ENCODE measurements at places on chromosomes 13 and 19.

GRCh38 chr13:74726206-74726605, 592.0 kb upstream of the KLF12 start:
- DNase-seq: no peak

- no peak for DNase-seq
These were observed 238.8 kb upstream of the PCDH20 start for GRCh38 chr13:61654481-61654880.

DNA sequence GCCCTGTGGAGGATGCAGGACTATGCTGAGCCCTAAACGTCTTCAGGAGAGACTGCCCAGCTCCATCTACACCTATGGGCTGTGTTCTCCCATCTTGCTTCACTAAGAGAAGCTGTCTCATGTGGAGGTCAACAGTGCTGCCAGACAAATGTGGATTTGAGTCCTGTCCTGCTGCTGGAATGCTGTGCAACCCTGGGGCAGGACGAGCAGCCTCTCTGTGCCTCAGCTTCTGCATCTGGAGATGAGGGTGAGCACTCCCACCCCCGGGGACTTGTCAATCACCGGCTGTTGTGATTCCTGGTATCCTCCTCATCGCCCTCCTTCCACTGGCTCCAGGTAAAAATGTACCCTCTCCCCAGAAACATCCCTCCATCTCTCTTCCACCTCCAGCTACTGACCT, 16.3 kb downstream of the EPS15L1 start:
- no peak for DNase-seq

DNA sequence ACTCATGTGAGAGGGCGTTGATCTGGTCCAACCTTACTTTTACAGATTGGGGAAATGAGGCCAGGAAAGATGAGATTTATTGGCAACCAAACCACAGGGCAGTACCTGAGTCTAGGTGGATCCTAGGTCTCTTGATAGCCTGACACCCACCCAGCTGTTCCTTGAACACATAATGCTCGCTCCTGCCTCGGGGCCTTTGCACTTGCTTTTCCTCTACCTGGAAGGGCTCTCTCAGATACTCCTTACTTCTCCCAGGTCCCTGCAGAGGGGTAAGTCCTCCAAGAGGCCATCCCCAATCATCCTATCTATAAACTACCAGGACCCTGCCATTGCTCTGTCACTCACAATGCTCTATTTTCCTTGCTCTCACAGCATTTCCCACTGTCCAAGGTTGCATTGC, 7.4 kb downstream of the ZNF575 start:
- no peak for DNase-seq

- no peak for DNase-seq
These were observed 11.4 kb downstream of the MCF2L start for GRCh38 chr13:112980434-112980833.

GRCh38 chr13:60093425-60094019, 70.2 kb downstream of the DIAPH3 start:
- no peak for DNase-seq
